CD4-positive, alpha-beta T cell (primary cell): ENCODE measurements at places on chromosomes 4 and X.

DNA sequence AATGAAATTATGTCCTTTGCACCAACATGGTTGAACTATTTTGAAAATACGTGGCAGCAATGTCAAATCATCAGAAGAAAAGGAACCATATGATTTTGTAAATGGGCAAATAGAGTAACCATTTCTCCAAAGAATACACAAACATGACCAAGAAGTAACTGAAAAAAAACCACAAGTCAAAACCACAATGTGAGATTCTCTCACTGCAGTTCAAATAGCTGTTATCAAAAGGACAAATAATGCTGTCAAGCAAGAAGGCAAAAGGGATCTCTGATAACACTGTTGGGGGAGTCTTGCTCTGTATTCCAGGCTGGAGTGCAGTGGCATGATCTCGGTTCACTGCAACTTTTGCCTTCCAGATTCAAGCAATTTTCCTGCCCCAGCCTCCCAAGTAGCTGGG lies 280.8 kb upstream of the ZCCHC13 start:
- no peak overlapping the region for H3K4me3 ChIP-seq
- H3K4me1 ChIP-seq = no peaks in the 10 kb centered on the region
- H3K27ac ChIP-seq = no peak overlapping the region
- H3K27me3 ChIP-seq = no peaks in the 10 kb centered on the region
- DNase-seq = no peak

DNA sequence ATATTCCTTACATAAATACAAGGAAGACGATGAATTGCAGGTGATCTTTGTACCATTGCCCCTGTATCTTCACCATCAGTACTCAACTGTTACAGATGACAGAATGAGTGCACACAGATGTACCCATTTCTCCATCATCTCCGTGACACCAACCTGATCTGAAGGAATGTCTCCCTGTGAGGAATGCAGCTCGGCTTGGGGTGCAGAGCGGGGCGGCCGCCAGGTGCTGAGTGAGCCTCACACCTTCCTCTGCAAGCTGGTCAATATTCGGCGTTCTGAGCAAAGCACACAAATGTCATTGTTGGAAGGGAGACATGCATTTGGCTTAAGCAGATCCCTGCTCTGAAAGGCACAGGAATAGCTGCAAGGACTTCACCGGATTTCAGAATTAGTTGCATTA lies 7.4 kb downstream of the ARSD start:
- no peaks in the 10 kb centered on the region for H3K4me1 ChIP-seq
- no peaks in the 10 kb centered on the region for H3K27me3 ChIP-seq
- H3K27ac ChIP-seq = no peak overlapping the region
- H3K36me3 ChIP-seq = no peaks in the 10 kb centered on the region
- no peak overlapping the region for H3K4me3 ChIP-seq

DNA sequence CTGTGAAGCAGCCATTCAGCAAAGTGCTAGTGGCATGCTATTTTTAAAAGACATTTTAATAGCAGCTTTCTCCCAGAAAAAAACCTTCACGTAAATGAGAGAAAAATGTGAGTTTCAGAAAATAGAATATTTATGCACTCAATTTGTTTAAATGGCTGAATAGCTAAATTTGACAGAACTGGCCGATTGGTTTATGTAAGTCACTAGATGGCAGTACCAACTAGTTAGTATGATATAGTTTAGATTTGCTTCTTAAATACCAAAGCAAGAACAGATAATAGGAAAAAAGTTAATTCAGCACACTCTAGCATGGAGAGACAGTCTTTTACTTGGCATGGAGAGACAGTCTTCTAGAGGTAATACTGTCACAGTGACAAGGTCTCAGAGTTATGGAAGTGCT lies 250.1 kb downstream of the SNCA start:
- no peak overlapping the region for H3K4me3 ChIP-seq
- H3K4me1 ChIP-seq = no peaks in the 10 kb centered on the region
- no peaks in the 10 kb centered on the region for H3K36me3 ChIP-seq
- H3K27ac ChIP-seq = no peak overlapping the region

DNA sequence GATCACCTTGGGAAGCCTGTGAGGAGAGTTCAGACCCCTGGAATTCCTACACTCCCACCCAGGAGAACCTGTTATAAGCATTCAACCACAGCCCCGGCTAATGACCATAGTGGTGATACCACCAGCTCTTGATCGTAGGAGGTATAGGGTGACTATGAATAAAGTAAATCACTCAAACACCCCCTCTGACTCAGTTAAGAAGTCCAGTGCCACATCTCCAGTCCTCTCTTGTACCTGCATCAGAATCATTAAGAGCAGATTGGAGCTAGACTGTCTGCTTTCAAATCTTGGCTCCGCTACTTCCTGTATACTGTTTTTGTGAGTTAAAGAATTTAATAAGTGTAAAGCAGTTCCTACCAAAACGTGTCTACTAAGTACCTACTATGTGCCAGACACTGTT lies 565.1 kb upstream of the DIPK2B start:
- peak overlapping the region; percentile 14 for H3K4me3 ChIP-seq
- H3K36me3 ChIP-seq = no peaks in the 10 kb centered on the region
- H3K27ac ChIP-seq = peak overlapping the region; percentile 34
- peaks cover 25% of the 10 kb centered on the region for H3K4me1 ChIP-seq
- H3K27me3 ChIP-seq = no peaks in the 10 kb centered on the region
- DNase-seq = no peak
